ENCODE measurements at places on chromosomes 16 and 17.
A peak's percentile ranks its signal among the peaks of the same experiment; 100 is the strongest.

GRCh38 chr17:42751628-42752027, 6.8 kb upstream of the EZH1 start:
- DNase-seq = no peak

DNA sequence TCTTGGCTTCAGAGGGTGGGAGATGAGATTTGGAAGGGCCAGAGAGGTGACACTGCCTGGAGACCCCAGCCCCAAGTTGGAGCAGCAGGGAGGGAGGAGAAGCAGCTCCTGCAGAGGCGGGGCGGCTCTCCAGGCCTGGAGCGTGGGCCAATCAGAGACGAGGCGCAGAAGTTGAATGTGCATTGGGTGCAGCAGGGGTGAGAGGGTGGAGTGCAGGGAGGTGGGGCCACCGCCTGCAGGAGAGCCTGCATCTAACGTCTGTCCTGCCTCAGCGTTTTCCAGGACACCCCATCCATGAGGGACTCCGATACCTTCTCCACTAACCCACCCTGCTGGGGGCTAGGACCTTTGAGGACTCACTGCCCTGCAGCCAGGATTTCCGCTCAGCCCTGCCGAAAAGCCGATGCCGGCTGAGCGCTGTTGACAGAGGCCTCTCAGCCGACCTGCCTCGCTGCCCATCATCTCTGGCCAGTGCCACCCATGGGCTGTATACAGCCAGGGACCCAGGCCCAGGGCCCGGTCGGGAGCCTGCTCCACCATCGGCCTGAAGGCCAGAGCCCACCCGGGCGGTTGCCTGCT, 146.2 kb downstream of the ENGASE start:
- DNase-seq = no peak

DNA sequence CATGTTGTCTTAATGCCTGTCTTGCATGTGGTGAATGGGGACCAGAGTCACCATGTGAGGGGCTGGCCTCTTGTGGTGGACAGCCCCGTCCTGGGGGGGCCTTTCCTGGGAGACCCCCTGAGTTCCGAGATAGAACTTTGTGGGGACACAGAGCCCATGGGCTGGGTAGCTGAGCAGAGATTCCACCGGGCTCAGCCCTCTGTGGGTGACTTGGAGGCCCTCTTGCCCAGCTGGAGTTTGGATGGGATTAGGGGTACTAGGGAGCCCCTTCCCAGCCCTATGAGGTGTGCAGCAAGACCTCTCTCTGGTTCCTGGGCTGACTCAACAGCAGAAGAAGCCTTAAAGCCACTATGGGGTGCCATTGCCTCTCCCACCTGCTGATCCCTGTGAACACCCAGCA, 38.1 kb downstream of the MRC2 start:
- DNase-seq = no peak

DNA sequence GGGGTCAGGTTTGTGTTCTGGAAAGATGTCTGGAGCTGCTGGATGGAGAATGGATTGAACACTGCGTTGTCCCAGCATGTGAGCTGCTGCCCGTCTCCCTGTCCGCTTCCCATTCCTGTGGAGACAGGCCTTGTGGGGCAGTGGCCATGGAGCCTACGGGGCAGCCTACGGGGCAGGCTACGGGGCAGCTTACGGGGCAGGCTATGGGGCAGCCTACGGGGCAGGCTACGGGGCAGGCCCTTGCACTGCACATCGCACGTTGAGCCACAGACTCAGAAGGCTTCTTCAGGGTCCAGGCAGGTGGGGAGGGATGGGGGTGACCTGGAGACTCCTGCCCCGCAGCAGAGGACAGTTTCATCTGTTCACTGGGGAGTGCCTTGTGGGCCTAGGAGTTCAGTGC, 9.7 kb upstream of the DBNDD1 start:
- no peak for DNase-seq

DNA sequence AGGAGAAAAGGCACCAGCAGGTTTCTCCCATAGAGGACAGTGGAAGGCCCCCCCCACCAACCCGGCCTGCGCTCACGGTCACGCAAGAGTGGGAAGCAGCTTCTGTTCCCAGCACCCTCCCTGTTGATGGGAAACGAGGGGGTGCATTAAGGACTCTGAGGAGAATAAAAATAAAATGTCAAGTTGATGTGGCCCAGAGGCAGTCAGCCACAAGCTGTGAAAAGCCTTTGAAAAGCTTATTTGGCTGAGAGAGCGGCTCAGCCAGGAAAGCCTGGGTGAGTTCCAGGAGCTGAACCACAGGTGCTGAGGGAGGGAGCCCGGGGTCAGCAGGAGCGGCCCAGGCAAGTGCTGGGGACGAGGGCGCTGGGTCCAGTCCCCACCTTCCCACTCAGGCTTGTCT, 26.9 kb upstream of the SPATA32 start:
- no peak for DNase-seq

GRCh38 chr16:2468233-2468724, 2.8 kb upstream of the NTN3 start:
- no peak for DNase-seq

DNA sequence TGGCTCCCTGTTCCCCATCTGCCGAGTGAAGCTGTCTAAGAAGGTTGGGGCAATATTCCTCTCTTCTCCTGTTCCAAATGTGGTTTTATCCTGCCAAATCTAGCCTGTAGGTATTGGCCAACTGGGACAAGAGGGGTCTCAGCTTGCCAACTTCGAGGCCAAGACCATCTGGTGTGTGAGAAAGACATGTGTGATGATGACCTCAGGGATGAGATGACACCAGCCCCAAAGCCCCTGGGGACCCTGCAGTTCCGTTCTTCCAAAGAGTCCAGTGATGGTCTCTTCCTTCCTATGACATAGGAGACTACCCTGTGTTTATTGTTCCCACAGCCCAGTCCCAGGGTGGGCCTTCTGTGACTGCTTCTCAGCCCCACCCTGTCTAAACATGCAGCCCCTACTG, 34.8 kb upstream of the ADAMTS18 start:
- no peak for DNase-seq

- DNase-seq = peak; percentile 21
These were observed 91.5 kb upstream of the HAS3 start for GRCh38 chr16:69013991-69014390.

- no peak for DNase-seq
These were observed 33.8 kb upstream of the PHLPP2 start for GRCh38 chr16:71758293-71758760.

DNA sequence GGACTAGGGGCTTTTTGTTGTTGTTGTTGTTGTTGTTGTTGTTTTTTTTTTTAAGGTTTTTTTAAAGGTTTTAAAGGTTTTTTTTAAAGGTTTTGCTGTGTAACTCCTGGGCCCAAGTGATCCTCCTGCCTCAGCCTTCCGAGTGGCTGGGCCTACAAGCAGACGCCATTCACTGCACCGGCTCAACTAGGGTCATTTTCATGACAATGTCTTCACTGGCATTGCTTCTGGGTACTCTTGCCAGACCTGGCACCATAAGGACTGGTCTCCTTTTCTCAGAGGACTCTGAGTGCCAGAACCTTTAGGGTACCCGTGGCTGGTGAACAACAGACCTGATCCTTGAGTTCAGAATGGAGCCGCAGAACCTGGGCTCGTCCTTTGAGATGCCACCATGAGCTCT, 20.4 kb downstream of the POLR3E start:
- DNase-seq = no peak

DNA sequence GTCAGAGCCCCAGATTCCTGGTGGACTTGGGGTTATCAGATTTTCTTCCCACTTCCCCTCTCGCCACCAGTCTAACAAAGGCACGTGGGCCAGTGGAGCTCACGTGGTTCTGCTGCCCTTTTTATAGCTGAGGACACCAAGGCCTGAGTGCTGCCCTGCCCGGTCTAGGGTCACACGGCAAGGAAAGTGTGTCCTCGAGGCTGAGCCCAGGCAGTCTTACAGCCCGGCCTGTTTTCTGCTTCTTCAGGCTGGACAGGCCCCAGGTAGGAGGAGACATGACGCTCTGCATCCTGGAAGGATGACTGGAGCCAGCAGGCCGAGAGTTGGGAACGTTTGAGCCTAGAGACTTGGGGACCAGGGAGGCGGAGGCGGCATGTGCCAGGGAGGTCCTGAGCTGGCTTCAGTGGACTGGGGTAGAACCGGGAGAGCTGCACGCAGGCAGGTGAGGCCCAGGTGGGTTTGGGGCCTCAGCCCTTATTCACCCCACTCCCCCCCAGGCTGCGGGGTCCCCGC, 3.5 kb downstream of the CTRB1 start:
- no peak for DNase-seq

GRCh38 chr17:75457047-75457654, 716 bp downstream of the TMEM94 start:
- peak; percentile 63 for DNase-seq

DNA sequence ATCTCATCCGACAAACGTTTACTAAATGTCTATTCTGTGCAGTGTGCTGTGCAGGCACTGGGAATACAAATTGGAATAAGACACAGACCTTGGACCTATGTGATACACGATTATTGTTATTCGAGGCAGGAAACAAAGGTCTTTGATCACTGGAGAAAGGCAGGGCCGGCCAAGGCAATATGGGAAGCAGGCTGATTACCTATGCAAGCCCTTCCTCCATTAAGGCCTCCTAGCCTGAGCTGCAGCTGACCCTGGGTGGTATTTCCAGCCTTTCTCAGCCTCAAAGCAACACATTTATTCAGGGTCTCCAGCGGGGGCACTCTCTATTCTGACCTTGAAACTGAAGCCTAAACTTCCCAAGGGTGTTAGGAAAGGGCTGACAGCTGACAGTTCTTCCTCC, 13.4 kb downstream of the ST6GALNAC1 start:
- no peak for DNase-seq

DNA sequence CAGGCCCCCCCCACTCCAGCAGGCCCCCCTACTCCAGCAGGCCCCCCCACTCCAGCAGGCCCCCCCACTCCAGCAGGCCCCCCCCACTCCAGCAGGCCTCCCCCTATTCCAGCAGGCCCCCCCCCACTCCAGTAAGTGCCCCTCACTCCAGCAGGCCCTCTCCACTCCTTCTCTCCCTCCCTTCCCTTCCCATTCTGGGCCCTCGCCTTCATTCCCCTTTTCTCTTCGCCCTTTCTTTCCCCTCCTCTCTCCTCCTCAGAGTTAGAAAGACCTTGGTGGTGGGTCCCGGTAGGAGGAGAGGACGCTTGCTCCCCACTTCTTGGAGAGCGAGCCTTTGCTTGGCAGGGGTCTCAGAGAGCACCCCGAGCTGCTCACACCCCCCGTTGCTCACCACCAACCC, 177.0 kb upstream of the TNRC6C start:
- no peak for DNase-seq

- DNase-seq = no peak
These were observed 69.1 kb upstream of the PMFBP1 start for GRCh38 chr16:72241008-72241407.

GRCh38 chr17:28112606-28113005, 70.1 kb downstream of the NLK start:
- peak; percentile 46 for DNase-seq

DNA sequence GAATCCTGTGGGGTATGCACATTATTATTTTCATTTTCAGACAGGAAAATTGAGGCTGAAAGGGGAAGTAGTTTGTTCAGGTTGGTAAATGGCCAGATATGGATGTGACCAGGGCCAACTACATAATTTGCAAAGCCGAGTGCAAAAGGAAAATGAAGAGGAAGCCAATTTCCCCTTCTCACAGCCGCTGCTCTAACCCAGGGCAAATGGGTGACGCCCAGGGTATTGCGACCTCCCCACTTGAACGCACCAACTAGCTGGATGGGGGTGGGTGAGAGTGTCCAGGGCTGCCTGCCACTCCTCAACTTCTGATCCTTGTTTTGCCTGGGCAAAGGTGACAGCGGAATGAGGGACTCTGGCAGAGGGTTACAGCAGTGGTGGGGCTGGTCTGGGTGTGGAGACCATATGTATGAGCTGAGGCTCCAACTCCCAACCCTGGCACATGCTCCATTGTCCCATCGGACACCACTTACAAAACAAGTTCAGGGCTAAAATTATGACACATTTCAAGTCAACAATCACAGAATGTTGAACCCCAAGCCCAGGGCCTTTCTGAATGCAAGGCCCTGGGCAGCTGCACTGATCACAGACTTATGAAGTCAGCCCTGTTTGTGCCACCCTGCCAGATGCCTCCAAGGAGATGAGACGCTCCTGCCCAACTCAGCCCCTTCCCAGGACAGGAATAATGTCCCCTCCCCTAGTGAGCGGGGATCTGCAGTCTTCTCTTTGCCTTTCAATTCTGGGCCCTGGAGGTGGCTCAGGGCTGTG, 1.7 kb downstream of the ANKRD40CL start:
- no peak for DNase-seq

DNA sequence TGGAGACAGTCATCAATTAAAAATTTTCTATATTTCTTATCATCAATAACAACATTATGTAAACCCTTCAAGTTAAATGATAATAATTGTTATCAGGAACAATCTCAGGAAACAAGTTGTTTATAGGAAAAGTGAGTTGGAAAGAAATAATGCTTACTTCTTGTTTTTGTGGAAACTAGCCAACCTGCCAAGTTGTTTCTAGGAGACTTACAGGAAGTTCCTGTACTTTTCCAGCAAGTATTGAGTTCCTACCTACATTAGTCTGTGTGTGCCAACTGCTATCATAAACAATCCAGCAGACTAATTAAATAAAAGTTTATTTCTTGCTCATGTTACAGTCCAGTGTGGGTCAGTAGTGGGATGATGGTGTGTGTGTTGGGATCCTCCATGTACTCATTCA, 1.6 kb upstream of the CCL14 start:
- DNase-seq = no peak

GRCh38 chr17:73792994-73793393, 148.7 kb upstream of the SDK2 start:
- no peak for DNase-seq

GRCh38 chr16:49997721-49998251, 27.2 kb upstream of the CNEP1R1 start:
- DNase-seq = no peak

DNA sequence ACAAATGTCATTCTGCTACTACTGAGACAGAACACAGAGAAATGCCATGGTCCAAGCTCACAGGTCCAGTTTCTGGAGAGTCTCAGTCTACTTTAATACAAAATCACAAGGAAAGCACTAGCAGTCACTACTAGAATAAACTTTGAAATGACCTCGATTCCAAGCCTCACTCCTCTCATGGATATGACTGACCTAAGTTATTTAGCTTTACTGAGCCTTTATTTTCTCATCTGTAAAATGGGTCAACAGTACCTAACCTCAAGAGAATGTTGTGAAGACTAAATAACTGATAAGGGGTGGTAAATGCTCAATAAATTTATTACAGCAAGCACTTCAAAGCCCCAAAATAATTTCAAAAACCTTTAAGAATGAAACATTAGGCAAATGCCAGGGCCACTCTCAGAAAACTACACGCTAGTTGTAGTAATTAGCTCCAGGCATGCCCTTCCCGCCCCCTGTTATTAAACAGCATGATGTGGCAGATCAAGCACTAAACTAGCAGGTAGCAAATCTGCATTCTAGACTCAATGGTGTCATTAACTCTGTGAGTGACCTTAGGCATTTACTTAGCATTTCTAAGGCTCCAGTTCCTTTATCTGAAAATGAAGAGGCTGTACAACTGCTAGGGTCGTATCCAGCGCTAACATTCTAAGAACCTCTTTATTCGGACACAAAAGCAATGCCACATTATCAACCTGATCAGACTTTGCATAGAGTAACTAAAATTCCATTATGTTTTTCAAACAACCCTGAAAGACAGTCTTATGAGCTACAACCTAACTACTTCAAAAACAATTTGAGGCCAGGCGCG, 8.4 kb downstream of the GSPT1 start:
- no peak for DNase-seq

All from fibroblast of skin of right quadriceps (primary cell).